ENCODE measurements at places on chromosomes 13 and 19.

- DNase-seq: no peak
Measured at GRCh38 chr19:4409123-4409933, 6.9 kb downstream of the CHAF1A start.

DNA sequence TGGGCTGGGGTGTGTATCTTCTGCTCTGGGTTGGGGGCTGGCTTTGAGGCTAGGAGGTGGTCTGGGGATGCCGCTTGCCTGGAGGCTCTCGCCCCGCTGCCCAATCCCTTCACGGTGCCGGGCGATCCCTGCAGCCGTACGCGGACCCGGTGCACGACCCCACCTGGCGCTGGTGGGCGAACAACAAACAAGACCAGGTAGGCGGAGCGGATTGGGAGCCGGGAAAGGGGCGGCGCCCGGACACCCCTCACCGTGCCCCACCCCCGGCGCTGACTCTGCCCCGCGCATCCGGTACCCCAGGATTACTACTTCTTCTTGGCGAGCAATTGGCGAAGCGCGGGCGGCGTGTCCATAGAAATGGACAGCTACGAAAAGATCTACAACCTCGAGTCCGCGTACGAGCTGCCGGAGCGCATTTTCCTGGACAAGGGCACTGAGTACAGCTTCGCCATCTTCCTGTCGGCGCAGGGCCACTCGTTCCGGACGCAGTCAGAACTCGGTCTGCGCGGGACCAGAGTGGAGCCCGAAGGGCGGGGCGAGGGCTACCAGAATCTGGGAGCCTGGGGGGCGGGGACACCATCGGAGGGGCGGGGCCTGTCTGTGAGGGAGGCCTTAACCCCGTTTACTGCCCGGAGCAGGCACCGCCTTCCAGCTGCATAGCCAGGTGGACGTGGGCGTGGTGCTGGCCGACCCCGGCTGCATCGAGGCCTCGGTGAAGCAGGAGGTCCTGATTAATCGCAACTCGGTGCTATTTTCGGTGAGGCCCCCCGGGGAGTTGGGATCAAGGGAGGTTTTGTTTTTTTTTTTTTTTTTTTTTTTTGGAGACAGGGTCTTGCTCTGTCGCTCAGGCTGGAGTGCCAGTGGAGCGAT is 12.1 kb upstream of the PSMD8 start:
- DNase-seq: peak; percentile 61

DNA sequence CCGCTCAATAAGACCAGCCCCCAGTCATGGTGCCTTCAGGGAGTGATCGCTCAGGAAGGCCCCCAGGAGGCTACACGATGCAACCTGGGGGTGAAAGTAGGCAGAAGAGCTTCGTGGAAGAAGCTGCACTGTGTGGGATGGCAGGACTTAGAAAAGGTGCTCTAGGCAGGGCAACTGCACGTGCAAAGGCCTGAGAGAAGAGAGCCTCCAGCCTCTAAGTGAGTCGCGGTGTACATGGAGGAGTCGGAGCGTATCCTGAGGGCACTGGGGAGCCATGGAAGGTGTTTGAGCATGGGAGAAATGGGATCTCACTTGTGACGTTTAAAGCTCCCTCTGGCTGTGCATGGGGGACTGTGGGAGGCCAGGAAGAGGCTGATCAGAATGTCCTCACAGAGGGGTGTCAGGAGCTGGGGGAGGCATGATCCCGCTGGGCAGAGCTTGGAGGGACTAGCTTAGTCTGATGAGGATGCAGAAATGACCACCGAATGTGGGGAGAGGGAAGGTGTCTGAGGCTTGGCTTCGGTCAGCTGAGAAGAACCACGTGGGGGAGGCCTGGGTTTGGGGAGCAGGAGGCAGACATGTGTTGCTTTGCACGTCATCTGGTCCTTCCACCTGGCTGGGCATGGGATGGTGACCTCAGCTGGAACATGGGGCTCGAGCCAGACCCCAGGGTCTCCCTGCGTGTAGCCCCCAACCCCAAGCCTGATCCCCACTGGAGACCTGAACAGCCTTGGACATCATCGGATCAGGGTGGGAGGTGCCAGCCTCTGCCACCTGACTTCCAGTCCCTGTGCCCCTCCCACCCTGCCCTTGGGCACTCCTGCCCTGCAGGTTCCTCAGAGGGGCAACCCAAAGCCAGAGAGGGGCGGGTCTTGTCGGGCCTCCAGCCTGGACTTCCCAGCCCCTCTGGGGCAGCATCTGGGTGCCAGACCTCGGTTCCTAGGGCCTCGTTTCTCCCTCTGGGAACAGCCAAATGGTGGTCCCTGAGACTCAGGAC is 1.1 kb downstream of the APC2 start:
- no peak for DNase-seq

DNA sequence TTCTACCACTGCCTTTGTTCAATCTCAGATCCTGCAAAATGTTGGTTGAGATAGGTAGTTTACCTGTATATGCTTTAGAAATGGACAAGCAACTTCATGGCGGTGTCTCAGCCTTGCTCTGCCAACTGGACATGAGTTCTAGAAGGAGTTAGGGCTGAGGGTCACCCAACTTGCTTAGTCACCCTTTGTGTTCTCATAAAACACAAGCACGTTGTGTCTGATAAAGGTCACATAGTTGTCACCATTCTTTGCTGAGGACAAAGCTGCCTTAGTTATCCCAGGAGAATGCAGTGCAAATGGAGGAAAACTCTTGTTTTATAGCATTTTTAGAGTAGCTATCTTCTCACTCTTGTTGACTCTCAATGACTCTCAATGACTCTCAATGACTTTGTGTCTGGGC is 218.4 kb upstream of the TMTC4 start:
- DNase-seq: no peak

- DNase-seq: no peak
Measured at GRCh38 chr13:49400755-49401659, 42.9 kb downstream of the CAB39L start.

GRCh38 chr13:32340914-32341313 is 25.6 kb downstream of the BRCA2 start:
- DNase-seq: no peak

- DNase-seq: no peak
Measured at GRCh38 chr13:106117035-106117434, 418.4 kb downstream of the EFNB2 start.

- no peak for DNase-seq
Measured at GRCh38 chr13:88761145-88761544, 1090.0 kb downstream of the SLITRK5 start.

DNA sequence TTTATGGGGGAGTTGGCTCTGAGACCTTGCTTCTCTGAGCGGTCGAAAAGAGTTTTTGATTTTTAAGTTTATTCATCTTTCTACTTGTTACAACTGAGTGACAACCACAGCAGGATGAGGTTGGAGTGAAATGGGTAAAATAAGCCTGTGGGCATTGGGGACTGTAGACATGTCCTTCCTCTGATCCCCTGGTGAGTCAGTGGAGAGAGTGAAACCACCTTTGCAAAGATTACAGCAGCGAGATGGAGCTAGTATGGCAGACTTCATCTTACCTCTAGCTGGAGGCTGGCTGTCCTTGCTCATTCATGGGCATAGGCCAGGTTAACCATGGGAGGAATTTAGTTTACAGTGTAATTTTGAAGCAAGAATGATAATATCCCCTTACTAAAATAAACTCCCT is 30.9 kb upstream of the PSG9 start:
- DNase-seq: no peak

GRCh38 chr19:12937093-12937926 is 1.1 kb upstream of the CALR start:
- DNase-seq: no peak

DNA sequence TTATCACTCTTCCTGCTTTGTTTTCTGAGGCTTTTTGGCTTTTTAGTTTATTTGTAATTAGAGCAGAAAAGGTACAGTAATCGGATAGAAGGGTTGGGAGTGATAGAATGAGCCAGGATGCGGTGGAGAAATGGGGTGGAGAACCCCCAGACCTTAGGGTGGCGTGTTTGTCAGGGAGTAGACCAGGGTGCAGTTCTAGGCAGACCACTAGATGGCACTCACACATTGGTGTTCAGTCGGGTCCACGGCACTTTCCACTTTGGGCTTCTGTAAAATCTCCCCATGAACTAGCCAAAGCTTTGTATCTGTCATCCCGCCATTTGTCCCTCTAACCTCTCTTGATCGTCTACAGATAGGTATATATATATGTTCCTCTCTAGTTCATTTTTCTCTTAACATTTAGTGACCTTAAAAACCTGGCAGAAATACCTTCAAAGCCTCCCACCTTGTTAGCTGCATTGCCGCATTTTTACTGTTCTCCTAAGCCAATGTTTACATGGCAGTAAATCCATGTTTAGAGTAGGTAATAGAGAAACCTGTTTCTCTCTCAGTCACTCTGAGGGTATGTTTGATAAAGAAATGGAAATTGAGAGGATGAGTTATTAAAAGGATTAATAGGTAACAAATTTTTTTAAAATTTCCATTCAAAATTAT is 154.9 kb downstream of the TM9SF2 start:
- peak; percentile 86 for DNase-seq

- no peak for DNase-seq
Measured at GRCh38 chr19:38340927-38341326, 5.3 kb downstream of the CATSPERG start.

DNA sequence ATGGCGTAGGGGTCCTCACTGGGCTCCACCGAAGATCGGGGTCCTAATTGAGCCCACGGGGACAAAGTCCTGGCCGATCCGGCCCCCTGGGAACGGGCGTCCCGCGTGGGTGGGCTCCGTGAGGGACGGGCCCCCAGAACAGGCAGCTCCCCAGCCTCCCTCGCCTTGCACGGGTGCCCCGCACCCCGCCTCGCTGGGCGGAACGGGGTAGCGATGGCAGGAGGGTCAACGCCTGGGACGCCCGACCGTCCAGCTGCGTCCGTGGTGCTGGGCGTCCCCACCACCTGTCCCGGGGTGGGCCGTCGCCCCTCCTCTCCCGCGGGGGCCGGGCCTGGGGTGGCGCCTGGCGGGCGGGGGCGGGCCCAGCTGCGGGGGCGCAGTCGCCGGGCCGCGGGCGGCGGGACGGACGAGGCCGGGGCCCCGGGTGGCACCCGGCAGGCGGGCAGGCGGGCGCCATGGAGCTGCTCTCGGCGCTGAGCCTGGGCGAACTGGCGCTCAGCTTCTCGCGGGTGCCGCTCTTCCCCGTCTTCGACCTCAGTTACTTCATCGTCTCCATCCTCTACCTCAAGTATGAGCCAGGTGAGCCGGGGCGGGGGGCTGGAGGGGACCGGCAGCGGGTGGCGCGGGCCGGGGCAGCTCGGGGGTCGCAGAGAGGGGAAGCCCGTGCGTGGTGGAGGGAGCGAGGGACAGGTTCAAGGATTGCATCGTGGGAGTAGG is at the start of gene TMEM38A:
Gene TMEM38A (plus strand): TSS at position 377 of the 717 bp plus-strand sequence. CDS start 79 bp downstream, at position 456.
- DNase-seq: peak; percentile 54

DNA sequence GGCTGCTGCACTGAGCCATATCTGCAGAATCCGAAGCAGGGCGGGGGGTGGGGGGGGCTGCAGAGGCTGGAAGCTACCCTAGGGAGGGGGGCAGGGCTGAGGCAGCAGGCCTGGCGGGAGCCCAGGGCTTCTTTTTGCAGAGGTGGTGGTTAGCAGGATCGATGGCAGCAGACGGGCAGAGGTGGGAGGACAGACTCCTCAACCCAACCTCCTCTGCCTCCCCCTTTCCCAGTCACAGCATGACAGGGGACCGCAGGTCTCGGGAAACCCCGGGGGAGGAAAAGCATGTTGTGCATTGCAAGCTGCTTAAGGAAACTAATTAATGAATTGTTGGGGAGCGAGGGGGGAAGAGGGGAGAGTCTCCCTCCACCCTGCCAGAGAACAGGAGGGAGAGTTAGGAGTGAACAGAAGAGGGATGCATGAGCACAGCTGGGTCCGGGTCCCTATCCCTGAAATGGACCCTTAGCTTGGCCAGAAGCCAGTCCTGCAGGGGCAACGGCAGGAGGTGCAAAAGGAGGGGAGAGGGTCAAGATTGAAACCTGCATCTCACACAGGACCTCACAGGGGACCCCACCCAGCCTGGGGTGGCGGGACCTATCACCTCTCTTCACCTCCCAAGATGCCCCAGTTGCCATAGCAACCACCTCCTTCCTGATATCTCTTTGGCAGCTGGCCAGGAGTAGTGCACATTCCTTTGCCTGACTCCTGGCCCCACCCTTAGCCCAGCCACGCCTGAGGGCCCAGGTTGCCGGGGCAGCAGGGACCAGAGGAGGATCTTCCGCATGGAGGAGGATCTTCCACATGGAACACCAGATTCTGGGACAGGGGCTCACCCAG is 1.8 kb downstream of the FXYD7 start:
- DNase-seq: no peak

DNA sequence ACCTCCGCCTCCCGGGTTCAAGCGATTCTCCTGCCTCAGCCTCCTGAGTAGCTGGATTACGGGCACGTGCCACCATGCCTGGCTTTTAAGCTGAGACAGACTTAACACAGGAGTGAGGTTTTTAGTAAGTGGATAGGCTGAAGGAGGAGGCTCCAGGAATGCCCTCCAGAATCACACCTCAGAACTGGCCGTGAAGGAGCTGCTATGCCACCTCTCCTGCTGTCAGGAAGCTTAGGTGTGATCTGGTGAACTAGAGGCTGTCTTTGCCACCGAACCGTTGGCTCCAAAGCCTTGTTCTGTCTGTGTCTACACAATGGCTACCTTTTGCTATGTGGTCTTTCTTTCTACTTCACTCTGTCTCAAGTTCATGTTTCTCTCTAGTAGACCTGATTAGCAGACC is 4.2 kb downstream of the PDCD2L start:
- no peak for DNase-seq

- no peak for DNase-seq
Measured at GRCh38 chr13:42760951-42761350, 20.4 kb upstream of the FAM216B start.

DNA sequence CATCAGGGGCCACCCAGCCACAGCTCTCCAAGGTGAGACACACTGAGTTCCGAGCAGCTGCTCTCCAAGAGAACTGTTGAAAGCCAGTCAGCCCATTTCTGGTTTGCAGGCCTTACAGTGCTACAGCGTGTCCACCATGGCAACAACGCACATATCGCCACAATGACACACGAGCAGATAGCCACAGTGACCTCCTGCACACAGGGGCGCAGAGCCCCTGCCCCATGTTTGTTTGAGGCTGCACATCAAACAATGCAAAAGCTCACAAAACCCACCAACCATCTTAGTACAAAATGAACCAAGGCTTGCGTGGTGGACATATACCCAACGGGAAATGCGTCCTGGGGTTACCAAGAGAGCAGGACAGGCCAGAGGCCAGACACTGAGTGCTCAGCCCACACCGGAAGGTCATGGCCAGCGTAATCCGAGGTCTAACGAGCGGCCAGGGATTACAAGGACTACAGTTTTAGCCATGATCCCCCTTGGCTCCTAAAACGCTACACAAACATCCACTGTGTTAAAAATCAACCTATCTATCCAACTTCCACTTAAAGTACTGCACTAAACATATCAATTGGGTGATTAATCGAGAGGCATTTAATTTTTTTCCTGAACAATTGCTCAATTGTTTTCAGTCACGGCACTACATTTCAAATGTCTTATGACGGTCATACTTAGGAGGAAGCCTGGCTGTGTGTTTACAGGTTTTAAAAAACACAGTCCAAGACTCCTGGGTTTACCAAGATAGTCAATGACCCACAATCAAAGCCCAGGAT is 56.0 kb downstream of the STK24 start:
- no peak for DNase-seq

- no peak for DNase-seq
Measured at GRCh38 chr19:54302257-54302656, 10.7 kb downstream of the LILRA5 start.

Measured in activated CD8-positive, alpha-beta memory T cell treated with anti-CD3 and anti-CD28 coated beads, Interleukin-2, amount 50 U/mL, for 4 hours (primary cell).